ENCODE measurements at places on chromosomes 5 and 9. TPM values are rescaled to one million over a fixed set of nuclear protein-coding genes. Genes with fewer than 3 reads are reported as not detected.

The HABP4 gene
- 48.6 TPM for polyA plus RNA-seq

The IRX2 gene
- not detected for polyA plus RNA-seq

The PRDM9 gene
- not detected for polyA plus RNA-seq

The CCDC112 gene
- 6.5 TPM for polyA plus RNA-seq

The CNTNAP3B gene
- polyA plus RNA-seq: 45.9 TPM

The ST6GALNAC6 gene
- polyA plus RNA-seq: 176 TPM

The EFCAB9 gene
- not detected for polyA plus RNA-seq

The ELOVL7 gene
- not detected for polyA plus RNA-seq

The PCA3 gene
- not detected for polyA plus RNA-seq

The PCSK1 gene
- polyA plus RNA-seq: 0.13 TPM

The PIP5KL1 gene
- polyA plus RNA-seq: 4.5 TPM

The SLC6A3 gene
- 0.56 TPM for polyA plus RNA-seq

The MXD3 gene
- polyA plus RNA-seq: 4.1 TPM

The SLC25A51 gene
- polyA plus RNA-seq: 4.8 TPM

The CSF1R gene
- 15.0 TPM for polyA plus RNA-seq

The GMCL2 gene
- not detected for polyA plus RNA-seq

The TGFBI gene
- polyA plus RNA-seq: 92.4 TPM

The LHX6 gene
- not detected for polyA plus RNA-seq

The ALDH1A1 gene
- polyA plus RNA-seq: 243 TPM

The KIF12 gene
- polyA plus RNA-seq: 0.38 TPM

The TRPM3 gene
- polyA plus RNA-seq: 0.13 TPM

The BARHL1 gene
- not detected for polyA plus RNA-seq

The SMARCA2 gene
- polyA plus RNA-seq: 61.7 TPM

The SYNPO gene
- 486 TPM for polyA plus RNA-seq

The PHF24 gene
- polyA plus RNA-seq: not detected

The C9orf50 gene
- polyA plus RNA-seq: not detected

The CDC25C gene
- polyA plus RNA-seq: not detected

The NR2F1-AS1 gene
- 2.8 TPM for polyA plus RNA-seq

The C9orf72 gene
- polyA plus RNA-seq: 9.6 TPM

The COL27A1 gene
- polyA plus RNA-seq: 59.4 TPM

The COL5A1 gene
- polyA plus RNA-seq: 18.7 TPM

The MAP1B gene
- polyA plus RNA-seq: 66.5 TPM

The SH3GL2 gene
- 0.10 TPM for polyA plus RNA-seq

The TPM2 gene
- 7,224 TPM for polyA plus RNA-seq

The CYFIP2 gene
- polyA plus RNA-seq: 141 TPM

The ZNF367 gene
- 1.4 TPM for polyA plus RNA-seq

The ZNF300 gene
- polyA plus RNA-seq: 4.0 TPM

The SVEP1 gene
- polyA plus RNA-seq: 2.3 TPM

The LCN1 gene
- not detected for polyA plus RNA-seq

The PLEKHG4B gene
- not detected for polyA plus RNA-seq

The PKD2L2 gene
- polyA plus RNA-seq: not detected

The TERT gene
- not detected for polyA plus RNA-seq

The IPPK gene
- 2.5 TPM for polyA plus RNA-seq
